T-cell (primary cell): ENCODE measurements at places on chromosomes 12 and 14.

DNA sequence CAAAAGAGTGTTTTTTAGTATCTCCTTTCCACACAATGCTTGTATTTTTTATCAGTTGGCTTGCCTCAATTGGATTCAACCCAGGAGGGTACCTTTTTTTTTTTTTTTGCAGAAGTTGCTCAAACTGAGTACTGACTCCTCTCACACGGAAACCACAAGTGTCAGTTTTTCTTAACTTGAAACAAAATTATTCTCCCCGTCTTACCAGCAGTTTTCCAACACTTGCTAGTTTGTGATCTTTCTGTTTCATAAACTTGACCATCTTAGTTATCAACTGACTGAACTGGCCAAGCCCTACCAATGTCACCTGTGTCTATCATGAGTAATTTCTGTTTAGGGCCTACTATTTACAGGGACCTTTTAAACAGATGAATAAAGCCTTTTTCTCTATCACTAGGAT is 34.1 kb upstream of the ITPR2 start:
- no peak for DNase-seq

GRCh38 chr12:30064906-30065305 is 281.2 kb upstream of the TMTC1 start:
- no peak for DNase-seq

- no peak for DNase-seq
These were observed 89.9 kb upstream of the PPP4R3A start for GRCh38 chr14:91599994-91600393.

- DNase-seq, result no peak
These were observed 38.6 kb upstream of the DBX2 start for GRCh38 chr12:45089411-45090075.

- no peak for DNase-seq
These were observed 707.5 kb upstream of the TMEM132C start for GRCh38 chr12:127559349-127560040.

GRCh38 chr12:117518594-117519270 is 157.3 kb upstream of the NOS1 start:
- no peak for DNase-seq

DNA sequence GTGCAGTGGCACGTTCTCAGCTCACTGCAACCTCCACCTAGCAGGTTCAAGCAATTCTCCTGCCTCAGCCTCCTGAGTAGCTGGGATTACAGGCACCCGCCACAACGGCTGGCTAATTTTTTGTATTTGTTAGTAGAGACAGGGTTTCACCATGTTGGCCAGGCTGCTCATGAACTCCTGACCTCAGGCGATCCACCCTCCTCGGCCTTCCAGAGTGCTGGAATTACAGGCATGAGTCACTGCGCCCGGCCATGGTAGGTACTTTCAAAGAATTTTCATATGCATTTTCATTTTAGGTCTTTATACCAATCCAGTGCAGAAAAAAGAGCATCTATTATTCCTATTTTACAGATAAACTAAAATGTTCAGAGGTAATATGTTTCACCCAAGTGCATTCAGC is 411.3 kb upstream of the USP15 start:
- no peak for DNase-seq

DNA sequence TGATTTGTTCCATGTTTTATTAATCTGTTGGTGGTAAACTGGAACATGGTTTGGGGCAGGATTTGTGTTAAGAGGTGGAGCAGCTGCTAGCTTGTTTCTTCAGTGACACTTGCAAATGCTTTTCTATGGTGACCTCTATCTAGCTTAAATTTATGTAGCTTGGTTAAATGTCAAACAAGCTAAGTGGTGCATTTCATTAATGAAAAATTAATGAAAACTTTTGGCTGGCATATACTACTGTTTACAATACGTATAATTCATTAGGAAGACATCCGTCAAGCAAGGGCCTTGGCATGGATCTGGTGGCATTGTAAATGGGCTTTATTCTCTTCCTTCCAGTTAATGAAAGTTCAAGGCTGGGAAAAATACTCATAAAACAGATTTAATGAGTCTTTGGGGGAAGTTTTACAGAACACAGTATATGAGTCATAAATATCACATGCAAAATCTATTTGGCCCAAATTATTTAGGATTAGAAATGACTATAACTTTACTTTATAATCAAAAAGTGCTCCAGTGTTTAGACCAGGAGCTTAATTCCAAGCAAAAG is 807.7 kb upstream of the SEL1L start:
- DNase-seq, result no peak

DNA sequence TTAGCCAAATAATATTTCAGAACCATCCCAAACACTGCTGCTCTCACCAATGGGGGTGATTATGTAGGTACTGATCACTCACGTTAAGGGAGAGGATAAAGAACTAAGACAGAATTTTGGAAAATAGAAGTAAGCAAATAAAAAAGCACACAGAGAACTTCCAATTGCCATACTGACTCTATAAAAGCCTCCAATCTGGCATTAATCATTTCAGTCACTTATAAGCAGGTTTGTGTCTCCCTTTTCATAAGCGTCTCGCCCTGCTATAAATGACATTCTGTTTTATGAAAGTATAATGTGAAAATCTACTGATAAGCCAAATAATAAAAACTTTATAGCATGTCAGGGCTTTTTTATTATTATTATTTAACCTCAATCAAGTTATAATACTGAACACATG is 435.2 kb downstream of the ETNK1 start:
- DNase-seq, result no peak
